ENCODE measurements at places on chromosomes 2 and 18.

- DNase-seq: no peak
Measured at GRCh38 chr2:11805024-11805423, 58.6 kb downstream of the LPIN1 start.

- no peak for DNase-seq
Measured at GRCh38 chr2:84901593-84902120, 3.8 kb upstream of the TMSB10 start.

- no peak for DNase-seq
Measured at GRCh38 chr2:64985447-64985846, 3.8 kb upstream of the SLC1A4 start.

- DNase-seq: no peak
Measured at GRCh38 chr2:51108794-51109193, 76.9 kb upstream of the NRXN1 start.

DNA sequence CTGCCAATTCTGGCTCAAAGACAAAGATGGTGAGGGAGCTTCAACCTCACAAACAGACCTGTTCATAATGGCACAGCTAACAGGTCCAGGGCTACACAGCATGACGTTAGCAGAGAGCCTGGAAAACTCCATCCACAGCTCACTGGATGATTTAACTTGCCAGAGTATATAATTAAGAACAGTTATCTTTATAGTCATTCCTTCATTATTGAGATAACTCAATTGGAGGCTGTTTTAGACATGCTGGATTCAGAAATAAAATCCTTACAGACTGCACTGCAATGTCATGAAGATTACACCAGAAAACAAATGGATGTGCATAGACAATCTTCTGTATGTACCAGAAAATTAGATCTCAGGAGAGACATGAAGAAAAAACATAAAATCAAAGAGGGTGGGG is 55.1 kb upstream of the LYPD1 start:
- no peak for DNase-seq

GRCh38 chr2:170821531-170822289 is 5.0 kb downstream of the GAD1 start:
- DNase-seq: no peak

GRCh38 chr2:66815886-66816285 is 381.0 kb downstream of the MEIS1 start:
- DNase-seq: no peak

DNA sequence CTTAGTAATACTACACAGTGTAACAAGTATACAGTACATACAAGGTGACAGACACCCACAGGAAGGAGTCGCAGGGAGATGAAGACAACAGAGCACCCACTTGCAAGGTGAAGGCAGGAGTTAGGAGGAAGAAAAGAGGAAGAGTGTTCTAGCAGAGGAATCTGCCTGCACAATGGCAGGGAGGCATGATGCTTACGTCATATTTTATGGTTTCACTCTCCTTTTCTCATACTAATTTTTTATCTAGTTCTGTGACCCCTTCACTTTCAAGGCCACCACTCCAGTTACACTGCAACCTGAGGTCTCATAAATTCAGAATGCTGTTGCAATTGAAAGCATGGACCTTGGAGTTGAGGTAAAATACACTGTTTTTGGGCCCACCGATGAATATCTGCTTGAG is 331.7 kb downstream of the MEIS1 start:
- no peak for DNase-seq

DNA sequence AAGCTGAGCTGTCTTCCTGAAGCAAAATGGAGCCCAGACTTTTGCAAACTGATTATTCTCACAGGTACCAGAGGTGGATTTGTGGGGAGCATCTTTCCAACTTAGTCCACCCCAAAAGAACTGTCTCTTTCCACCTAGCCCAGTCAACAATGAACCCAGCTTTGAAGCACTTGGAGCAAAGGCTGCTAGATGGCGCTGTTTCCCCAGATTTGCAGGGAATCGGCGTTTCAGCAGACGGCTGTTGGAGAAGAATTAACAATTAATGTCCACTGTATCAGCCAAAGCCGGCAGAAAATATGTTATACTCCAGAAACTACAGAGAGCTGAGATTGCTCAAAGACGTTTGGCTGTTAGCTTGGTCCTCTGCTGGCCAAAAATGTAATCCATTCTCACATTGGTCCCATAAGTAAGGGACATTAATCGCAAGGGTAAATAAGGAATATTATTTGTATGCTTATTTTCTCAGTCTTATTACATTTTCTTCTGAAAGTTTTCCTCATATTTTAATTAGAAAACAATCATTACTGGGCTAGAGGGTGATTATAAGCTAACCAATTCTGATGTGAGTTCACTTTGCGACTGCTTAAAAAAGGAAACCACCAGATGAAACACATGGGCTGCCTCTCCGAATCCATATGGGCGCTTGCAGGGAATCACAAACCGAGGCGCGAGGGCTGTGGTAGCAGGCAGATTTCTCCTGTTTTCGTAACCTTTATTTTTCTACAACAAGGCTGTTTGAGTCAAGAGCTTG is 423.8 kb upstream of the MEX3C start:
- no peak for DNase-seq

DNA sequence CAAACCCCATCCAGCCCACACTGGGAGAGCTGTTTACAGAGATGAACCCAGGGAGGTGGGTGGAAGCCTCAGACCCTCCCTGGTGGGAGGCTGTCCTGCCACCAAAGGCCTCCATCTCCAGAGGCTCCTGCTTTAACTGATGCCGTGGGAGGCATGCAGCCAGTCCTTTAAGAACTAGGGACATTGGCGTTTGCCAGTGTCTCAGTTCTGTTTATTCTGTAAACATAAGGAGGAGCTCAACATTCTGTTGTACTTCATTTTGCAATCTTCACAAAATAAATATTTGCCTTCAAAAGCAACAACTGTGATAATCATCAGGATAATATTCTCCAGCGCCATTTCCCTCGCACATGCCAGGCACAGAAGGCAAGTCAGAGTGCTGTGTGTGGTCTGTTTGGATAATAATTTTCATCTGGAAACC is 6.8 kb downstream of the EDAR start:
- DNase-seq: no peak

GRCh38 chr2:144516981-144517865 is 2.7 kb downstream of the ZEB2 start:
- DNase-seq: no peak

DNA sequence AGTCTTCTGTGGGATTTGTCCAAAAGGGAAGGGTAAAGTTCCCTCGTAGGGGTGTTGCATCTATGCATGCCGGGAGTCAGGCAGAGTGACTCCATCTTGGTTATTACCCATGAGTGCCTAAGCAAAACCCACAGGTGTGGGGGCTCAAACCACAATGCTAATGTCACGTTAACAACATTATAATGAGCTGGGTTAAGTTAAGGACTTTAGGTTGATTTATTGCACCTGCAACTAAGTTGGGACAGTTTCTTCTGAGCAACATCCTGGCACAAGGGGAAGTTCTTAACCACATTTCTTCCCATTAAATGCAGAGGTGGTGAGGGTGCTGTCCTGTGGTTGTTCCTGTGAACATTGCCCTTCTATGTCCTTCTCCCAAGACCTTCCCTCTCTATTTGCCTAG is 1596.8 kb upstream of the SLC39A10 start:
- no peak for DNase-seq

- no peak for DNase-seq
Measured at GRCh38 chr18:54983041-54983686, 23.9 kb upstream of the CCDC68 start.

GRCh38 chr2:31060397-31060796 is 77.8 kb downstream of the GALNT14 start:
- no peak for DNase-seq

DNA sequence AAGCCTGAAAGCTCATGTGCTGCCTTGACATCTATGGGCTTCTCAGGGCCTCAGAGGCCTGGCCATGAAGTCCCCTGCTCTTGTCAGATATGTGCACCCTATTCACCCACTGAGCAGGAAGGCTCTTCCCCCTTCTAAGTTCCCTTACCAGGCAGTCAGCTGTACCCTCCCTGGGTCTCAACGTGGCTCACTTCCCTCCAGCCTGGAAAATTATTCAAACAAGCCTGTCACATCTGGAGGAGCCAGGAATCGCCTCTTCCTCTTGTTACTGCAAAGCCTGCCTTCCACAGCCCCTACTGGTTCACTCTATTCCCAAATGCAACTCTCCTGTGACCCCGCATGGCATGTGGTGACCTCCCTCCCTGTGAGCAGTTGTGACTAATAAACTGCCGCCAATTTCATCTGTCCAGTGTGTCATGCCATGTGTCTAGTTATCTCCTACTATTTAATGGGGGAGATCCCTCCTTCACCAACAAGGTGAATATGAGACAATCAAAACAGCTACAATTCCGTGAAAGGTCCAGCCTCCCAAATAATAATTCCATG is 8.4 kb upstream of the SERPINB8 start:
- no peak for DNase-seq

- no peak for DNase-seq
Measured at GRCh38 chr18:62332964-62333695, 8.0 kb downstream of the TNFRSF11A start.

- DNase-seq: no peak
Measured at GRCh38 chr2:85413592-85414420, 3.6 kb upstream of the CAPG start.

- DNase-seq: no peak
Measured at GRCh38 chr2:158918452-158918851, 50.0 kb upstream of the TANC1 start.

GRCh38 chr18:57205641-57206040 is 58.8 kb downstream of the BOD1L2 start:
- no peak for DNase-seq

DNA sequence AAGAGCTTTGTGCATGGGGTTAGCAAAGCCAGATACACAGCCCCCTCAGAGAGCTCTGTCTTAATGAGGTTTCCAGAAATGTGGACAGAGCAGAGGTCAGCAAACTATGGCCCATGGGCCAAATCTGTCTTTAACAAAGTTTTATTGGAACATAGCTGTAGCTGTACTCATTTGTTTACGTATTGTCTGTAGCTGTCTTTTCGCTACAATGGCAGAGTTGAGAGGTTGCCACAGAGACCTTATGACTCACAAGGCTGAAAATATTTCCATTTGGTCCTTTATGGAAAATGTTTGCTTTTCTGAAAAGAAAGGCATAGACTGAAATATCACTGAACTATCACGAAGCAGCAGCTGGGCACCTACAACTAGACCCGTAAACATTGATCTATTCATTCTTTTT is 841.8 kb downstream of the SLC4A3 start:
- DNase-seq: no peak

DNA sequence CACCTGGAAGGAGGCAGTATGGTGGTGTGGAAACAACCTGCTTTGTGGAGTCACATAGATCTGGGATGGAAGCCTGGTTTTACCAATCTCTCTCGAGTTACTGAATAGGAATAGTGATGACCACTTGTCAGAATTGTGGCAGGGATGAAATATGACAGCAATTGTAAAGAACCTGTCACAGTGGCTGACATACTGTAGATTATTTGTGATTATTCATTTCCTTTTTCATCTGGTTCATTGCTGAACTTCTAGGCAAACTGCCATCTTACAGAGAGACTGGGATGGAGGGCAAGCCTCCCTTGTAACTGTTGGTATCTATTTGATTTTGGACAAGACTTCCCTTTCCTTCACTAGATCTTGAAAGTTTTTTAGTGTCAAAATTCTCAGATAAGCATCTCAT is 42.0 kb downstream of the FMNL2 start:
- DNase-seq: no peak

- no peak for DNase-seq
Measured at GRCh38 chr2:67234440-67234839, 162.7 kb upstream of the ETAA1 start.

GRCh38 chr2:25145803-25146202 is 22.6 kb downstream of the POMC start:
- DNase-seq: no peak

DNA sequence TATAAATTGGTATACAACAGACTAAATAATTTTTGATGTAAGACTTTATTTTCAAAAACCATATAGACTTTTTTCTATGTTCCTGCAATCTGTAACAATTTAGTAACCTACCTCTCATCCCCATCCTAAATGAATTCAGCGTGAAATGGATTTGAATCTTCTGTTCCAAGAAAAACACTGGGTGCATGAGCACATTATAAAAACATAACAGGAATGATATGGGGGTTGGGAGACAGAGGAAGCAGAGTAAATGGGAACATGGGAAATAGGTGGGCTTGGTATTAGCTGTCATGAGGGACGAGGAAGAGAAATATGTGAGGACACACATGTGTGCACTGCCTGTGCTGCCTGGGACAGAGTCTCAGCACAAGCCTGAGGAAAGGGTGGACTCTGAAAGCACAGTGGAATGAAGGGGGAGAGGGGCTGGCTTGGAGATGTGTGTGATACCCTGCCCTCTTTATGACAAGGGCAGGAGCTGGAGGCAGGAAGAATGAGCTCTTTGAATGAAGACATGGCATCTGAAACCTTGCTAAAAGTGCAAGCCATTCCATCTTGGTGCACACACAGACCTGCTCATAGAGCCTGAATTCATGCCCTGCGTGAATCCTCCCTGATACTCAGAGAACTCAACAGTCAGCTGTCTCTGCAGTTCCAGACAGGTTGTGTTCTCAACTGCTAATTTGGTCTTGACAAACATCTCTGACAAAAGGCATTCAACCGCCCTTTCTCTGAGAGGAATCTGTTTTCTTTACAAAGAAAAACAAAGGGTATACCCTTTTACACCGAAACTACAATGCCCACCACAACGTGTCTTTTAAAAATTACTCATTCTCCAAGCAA is 66.6 kb downstream of the EPB41L3 start:
- DNase-seq: no peak

GRCh38 chr18:59566533-59566971 is 130.7 kb downstream of the CCBE1 start:
- no peak for DNase-seq

DNA sequence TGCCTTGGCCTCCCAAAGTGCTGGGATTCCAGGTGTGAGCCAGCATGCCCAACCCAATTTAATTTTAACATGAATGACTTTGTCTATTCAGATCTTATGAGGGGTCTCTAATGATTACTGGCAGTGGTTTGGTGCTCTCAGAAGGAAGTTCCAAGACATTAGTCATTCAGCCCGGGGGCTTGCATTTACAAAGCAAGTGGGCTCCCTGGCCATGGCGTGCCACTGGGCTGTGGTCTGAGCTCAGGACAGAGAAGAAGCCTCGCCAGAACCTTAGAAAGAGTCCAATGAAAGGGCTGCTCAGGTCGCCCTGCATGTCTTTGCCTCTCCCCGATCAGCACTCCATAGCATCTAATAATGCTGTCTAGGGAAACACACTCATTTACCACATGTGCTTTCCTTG is 182.6 kb upstream of the CHAC2 start:
- no peak for DNase-seq

- no peak for DNase-seq
Measured at GRCh38 chr18:57057890-57058289, 89.0 kb upstream of the BOD1L2 start.
